ENCODE measurements at places on chromosomes 11 and 22. TPM values are rescaled to one million over a fixed set of nuclear protein-coding genes. Genes with fewer than 3 reads are reported as not detected.

INS gene
- total RNA-seq: not detected

TRIOBP gene
- total RNA-seq: 127 TPM

QSER1 gene
- total RNA-seq: 11.4 TPM

C22orf31 gene
- total RNA-seq: 0.14 TPM

Data from smooth muscle cell of bladder (primary cell).